Adipocyte (in vitro differentiated cells): ENCODE measurements at places on chromosomes 4 and X.

DNA sequence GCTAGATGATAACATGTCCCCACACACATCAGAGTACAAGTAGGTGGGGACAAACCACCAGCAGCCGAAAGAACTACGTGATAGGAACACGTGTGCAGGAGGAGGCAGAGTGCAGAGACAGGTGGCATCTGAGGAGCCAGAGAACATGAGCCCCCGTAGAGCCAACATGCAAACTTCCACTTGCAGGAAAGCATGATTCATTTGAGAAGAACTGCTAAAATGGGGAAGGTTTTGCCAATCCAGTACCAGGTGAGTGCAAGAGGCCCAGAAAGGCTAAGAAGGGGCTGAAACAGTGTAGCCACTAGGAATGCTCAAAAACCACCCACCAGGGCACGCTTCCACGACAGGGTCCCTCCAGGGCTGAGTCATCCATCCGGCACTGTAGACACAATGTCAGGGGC, 149.8 kb upstream of the TENM3 start:
- DNase-seq, result no peak

GRCh38 chr4:14695095-14695845, 307.0 kb upstream of the CPEB2 start:
- no peak for DNase-seq

- peak; percentile 25 for DNase-seq
These were observed 22.7 kb upstream of the DKK2 start for GRCh38 chr4:107058828-107059227.

GRCh38 chr4:185536411-185536709, 1.1 kb upstream of the PDLIM3 start:
- peak; percentile 49 for DNase-seq

DNA sequence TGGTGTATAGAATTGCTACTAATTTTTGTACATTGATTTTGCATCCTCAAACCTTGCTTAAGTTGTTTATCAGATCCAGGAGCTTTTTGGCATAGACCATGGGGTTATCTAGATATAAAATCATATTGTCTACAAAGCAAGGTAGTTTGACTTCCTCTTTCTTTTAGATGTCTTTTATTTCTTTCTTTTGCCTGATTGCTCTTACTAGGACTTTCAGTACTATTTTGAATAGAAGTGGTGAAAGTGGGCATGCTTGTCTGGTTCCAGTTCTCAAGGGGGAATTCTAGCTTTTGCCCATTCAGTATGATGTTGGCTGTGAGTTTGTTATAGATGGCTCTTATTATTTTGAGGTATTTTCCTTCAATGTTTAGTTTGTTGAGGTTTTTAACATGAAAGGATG, 187.9 kb upstream of the LCORL start:
- DNase-seq, result no peak

- no peak for DNase-seq
These were observed 104.4 kb upstream of the MYOZ2 start for GRCh38 chr4:119031218-119031617.

DNA sequence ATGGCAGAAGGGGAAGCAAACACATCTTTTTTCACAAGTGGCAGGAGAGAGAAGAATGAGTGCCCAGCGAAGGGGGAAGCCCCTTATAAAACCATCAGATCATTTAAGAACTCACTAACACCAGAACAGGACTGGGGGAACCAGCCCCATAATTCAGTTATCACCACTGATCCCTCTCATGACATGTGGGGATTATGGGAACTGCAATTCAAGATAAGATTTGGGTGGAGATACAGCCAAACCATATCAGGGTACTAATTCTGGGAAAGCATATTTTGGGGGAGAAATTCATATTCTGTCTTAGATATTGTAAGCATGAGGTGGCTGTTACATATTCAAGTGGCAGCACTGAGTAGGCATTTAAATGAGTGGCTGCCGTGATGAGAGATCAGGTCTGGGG, 87.8 kb downstream of the RAPGEF2 start:
- no peak for DNase-seq

DNA sequence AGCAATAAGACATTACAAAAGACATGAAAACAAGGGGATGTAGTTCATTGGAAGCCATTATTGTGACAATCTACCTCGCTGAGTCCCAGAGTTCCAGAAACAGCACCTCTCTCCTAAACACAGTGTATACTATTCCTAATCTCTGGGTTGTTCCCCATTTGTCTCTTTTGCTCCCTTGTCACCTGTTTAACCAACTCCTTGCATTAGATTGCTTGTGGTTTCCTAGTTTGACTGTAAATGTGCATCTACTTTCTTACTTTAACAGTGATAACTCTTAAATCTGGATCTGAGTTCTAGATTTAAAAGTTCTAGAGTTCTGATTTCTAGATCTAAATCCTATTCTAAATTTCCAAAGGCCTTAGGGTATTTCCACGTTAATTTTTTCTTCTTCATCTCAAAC, 71.6 kb upstream of the TET2 start:
- no peak for DNase-seq

- DNase-seq, result peak; percentile 96
These were observed 39.7 kb downstream of the VEGFC start for GRCh38 chr4:176753049-176753448.

GRCh38 chrX:6053141-6053540, 175.5 kb downstream of the NLGN4X start:
- DNase-seq, result no peak

- DNase-seq, result no peak
These were observed 644.1 kb downstream of the MID1IP1 start for GRCh38 chrX:39445336-39445735.

- DNase-seq, result no peak
These were observed 12.5 kb downstream of the ARX start for GRCh38 chrX:25003066-25003849.

DNA sequence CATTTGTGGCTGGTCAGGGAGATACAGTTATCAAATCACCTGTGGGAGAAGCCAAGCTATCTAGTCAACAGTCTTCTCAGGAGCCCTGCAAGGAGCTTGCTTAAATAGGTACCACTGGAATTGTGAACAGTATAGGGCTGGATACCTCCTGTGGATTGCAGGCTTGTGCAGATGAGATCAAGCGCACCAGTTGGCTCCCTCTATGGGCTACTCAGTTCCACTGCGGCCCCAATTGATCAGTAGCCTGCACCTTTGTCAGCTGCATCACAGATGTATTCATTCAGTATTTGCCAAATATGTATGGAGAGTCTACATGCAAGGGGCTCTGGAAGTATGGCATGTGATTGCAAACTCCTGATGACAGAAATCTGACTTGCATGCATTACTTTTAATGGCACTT, 28.6 kb downstream of the TEX13A start:
- DNase-seq, result peak; percentile 36

GRCh38 chr4:169604903-169605331, 7.5 kb downstream of the NEK1 start:
- peak; percentile 10 for DNase-seq

GRCh38 chr4:373062-373839, 35.6 kb downstream of the ZNF141 start:
- DNase-seq, result no peak

DNA sequence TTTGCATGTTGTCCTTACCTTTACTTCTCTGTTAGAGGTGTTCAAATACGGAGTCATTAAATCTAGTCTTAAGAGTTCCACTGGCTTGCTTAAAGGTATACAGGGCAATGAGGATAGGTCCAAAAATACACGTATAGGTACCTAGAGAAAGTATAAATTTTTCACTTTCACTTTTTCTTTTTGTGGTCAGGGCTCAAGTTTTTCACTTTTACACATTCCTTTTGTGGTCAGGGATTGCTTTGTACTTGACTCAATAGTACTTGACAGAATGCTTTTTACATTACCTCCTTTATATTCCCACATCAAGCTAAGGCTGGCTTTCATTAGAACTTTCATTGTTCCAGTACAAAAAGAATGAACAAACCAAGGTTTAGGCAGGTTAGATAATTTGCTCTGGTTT, 21.7 kb downstream of the TMEM184C start:
- DNase-seq, result peak; percentile 46

- DNase-seq, result peak; percentile 96
These were observed 128.0 kb downstream of the AFAP1 start for GRCh38 chr4:7811536-7812191.

GRCh38 chr4:73103799-73104503, 34.4 kb upstream of the COX18 start:
- DNase-seq, result no peak

DNA sequence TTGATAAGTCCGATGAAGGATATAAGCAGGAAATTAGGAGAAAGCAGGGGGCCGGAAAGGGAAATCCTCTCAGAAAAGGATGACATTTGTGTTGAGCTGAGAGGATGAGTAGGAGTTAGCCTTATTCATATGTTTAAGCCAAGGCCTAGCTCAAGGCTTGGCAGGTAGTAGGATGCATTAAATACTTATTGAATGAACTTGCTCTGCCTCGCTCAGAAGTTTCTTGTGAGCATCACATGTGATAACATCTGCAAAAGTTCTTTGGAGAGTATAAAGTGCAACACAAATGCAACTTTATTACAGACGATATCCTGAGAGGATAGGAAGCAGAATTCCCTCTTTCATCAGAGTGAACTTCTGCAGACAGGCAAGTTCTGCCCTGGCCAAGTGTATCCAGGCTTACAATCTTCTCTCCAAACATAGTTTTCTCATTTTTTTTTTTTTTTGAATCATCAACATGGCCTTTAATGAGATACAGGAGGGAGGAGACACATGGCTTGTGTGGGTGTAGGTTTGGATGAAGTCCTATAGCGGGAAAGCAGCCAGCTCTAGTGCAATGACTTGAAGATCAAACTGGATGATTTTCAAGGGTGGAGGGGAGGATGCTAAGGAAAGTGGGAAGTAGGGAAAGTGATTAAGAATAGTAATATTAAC, 48.1 kb downstream of the LUZP4 start:
- DNase-seq, result peak; percentile 78

DNA sequence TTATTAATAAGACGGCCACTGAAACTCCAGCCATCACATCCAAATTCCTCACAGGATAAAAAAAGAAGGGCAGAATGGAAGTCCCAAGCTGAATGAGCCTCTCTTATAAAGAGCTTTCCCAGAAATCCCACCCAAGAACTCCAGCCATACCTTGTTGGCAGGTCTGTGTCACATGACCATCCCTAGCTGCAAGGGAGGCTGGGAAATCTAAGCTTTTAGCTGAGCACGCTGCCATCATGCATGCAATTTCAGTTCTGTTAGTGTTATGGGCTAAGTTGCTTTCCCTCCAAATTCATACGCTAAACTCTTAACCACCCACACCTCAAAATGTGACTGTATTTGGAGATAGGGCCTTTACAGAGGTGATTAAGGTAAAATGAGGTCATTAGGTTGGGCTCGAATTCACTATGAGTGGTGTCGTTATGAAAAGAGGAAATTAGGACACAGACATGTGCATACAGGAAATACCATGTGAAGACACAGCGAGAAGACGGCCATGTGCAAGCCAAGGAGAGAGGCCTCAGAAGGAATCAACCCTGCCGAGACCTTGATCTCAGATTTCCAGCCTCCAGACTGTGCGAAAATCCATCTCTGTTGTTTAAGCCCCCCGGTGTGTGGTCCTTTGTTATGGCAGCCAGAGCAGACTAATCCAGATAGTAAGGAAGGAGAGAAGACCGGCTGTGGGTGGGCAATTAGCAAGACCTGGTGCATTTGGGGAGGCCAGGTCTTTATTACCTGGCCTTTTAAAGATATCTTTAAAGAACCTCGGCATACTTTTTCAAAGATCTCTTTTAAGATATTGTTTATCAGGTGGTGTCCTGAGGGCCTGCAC, 317.6 kb downstream of the BCOR start:
- no peak for DNase-seq

DNA sequence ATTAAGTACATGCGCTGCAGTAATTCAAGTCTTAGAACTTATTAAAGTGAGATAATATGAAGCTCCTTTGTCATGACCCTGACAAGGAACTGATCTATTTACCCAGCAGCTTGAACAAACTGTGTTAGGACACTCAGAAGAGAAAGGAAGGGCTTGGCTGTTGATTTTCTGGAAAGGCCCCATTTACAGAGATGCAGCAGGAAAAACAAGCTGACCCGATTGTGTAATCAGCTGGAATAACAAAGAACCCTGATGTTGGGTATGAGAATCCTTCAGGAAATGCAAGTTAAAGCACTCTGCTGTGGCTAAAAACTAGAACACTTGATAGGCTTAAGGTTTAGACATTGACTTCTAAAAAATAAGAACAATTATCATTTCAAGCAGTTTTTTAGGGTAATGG, 64.8 kb downstream of the TBC1D9 start:
- DNase-seq, result peak; percentile 78

GRCh38 chrX:65866146-65866545, 173.7 kb downstream of the VSIG4 start:
- no peak for DNase-seq

GRCh38 chr4:85409251-85409650, 65.7 kb upstream of the ARHGAP24 start:
- DNase-seq, result no peak

DNA sequence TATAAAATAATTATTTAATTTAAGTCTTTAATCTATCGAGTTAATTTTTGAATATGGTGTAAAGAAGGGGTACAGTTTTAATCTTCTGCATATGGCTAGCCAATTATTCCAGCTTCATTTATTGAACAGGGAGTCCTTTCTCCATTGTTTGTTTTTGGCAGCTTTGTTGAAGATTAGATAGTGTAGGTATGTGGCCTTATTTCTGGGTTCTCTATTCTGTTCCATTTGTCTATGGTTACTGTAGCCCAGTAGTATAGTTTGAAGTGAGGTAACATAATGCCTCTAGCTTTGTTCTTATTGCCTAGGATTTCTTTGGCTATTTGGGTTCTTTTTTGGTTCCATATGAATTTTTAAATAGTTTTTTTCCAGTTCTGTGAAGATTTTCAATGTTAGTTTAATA, 48.3 kb downstream of the EMCN start:
- DNase-seq, result no peak

DNA sequence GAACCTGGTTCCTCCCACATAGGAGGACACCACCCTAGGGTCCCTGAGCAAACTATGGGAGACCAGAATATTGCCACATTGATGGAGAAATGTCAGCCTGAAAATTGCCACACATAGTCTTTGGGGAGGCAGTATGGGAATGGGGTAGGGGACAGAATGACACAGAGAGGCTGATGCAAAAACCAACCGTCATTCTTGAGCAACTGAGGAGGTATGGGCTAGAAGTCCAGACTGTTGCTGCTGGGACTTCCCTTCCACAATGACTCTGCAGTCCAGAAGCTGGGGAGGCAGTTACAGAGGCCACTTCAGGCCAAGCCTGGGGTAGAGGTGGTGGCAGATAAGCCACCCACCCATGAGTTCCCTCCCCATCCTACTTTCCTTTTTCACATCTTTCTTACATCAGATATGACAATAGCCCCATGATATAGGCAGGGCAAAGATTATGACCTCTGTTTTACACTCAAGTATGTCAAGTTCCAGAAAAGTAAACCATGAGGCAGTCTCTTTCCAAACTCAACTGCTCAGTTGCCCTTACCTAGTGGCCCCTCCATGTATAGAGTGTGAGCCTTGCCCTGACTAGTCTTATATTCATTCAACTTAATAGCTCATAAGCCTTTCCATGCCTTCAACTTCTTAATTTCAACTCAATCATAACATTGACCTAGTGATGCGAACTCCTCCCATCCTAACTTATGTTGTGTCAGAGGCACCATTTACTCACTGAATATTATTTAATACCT, 41.7 kb downstream of the VSIG4 start:
- no peak for DNase-seq

DNA sequence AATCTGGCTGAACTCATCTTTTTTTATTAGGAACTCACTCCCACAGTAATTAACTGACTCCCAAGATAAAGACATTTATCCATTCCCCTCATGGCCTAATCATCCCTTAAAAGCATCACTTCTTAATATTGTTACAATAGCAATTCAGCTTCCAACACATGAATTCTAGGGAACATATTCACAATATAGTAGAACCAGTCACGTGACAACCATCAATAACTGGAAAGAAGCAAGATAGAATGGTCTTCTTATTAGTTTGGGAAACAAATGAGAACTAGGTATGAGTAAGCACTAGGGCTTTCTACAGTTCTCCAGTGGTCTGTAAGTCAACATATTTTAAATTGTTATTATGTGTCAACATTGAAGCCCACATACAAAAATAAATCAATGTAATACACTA, 170.1 kb downstream of the KLHL4 start:
- no peak for DNase-seq
